ENCODE measurements at places on chromosomes 16 and 17.
A peak's percentile ranks its signal among the peaks of the same experiment; 100 is the strongest.

DNA sequence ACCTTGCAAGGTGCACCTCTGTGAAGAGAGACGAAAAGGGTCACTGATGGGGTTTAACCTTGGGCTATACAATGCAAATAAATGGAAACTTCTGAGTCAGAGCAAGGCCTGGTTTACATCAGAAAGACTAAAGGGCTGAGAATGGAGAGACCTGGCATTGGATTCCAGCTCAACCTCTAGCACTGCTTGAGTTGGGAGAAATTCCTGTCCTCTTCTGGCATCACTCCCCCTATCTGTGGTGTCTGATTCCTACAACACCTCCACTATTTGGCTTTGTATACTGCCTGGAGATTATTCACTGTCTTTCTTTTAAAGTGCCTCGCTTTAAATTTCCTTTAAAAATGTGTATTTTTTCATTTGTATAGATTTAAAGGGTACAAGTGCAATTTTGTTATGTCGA is 68.8 kb downstream of the GPR139 start:
- DNase-seq: no peak
- no peaks in the 10 kb centered on the region for H3K27me3 ChIP-seq
- no peaks in the 10 kb centered on the region for H3K4me1 ChIP-seq

- peaks cover 35% of the 10 kb centered on the region for H3K36me3 ChIP-seq
- peak within 1 kb of the TSS; percentile 99 for H3K4me3 ChIP-seq
Observed at GRCh38 chr17:50201276-50201854, at the start of gene COL1A1. COL1A1 (minus strand) TSS chr17:50201631; CDS start chr17:50201513, 118 bp downstream.

DNA sequence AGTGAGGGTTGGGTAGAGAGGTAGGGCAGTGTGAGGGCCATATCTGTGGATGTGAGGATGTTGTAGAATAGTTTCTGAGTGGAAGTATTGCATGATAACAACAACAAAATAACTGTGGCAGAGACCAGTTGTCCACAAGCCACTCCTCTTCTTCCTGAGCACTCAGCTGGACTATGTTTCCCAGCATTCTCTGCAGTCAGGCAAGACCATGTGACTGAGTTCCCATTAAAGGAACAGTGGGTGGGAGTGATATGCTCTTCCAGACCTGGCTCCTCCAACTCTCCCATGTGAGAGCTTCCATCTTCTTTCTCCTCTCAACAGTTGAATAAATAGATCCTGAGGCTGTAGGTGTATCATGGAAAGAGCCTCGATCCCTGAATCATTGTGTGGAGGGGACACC is 272.4 kb downstream of the CBLN1 start:
- no peaks in the 10 kb centered on the region for H3K4me1 ChIP-seq
- DNase-seq: no peak
- H3K4me3 ChIP-seq: no peak overlapping the region

DNA sequence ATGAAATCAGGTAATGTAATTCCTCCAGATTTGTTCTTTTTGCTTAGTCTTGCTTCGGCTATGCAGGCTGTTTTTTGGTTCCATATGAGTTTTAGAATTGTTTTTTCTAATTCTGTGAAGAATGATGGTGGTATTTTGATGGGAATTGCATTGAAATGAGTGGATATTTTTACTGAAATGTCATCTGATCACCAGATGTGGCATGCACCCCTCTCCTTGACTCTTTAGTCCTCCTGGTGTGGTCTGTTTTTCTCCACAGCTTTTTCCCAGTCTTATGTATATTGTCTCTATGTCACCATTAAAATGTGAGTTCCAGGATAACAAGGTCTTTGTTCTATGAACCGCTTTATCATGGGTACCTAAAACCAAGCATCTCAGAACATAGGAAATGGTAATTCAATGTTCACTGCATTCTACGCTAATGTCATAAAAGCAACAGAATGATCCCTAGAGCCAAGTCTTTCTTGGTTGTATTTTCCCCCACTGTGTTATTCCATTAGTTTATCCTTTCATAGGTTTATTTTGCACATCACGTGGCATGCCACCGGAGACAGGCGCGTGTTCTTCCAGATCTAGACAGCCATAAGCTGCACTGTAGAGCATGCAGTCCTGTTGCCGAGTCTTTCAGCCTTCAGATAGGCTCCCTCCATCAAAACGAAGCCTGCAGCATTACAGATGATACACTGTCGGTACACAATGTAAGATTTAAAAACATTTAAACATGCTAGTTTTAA is 172.5 kb downstream of the RPTOR start:
- no peak overlapping the region for H3K4me3 ChIP-seq
- H3K36me3 ChIP-seq: no peaks in the 10 kb centered on the region
- H3K27me3 ChIP-seq: no peaks in the 10 kb centered on the region
- no peak for DNase-seq
- H3K27ac ChIP-seq: no peak overlapping the region
- H3K4me1 ChIP-seq: peaks cover 7% of the 10 kb centered on the region

- no peak overlapping the region for H3K4me3 ChIP-seq
- H3K27me3 ChIP-seq: no peaks in the 10 kb centered on the region
- no peak for DNase-seq
- no peaks in the 10 kb centered on the region for H3K4me1 ChIP-seq
Observed at GRCh38 chr17:54521137-54521536, 379.5 kb upstream of the TOM1L1 start.

DNA sequence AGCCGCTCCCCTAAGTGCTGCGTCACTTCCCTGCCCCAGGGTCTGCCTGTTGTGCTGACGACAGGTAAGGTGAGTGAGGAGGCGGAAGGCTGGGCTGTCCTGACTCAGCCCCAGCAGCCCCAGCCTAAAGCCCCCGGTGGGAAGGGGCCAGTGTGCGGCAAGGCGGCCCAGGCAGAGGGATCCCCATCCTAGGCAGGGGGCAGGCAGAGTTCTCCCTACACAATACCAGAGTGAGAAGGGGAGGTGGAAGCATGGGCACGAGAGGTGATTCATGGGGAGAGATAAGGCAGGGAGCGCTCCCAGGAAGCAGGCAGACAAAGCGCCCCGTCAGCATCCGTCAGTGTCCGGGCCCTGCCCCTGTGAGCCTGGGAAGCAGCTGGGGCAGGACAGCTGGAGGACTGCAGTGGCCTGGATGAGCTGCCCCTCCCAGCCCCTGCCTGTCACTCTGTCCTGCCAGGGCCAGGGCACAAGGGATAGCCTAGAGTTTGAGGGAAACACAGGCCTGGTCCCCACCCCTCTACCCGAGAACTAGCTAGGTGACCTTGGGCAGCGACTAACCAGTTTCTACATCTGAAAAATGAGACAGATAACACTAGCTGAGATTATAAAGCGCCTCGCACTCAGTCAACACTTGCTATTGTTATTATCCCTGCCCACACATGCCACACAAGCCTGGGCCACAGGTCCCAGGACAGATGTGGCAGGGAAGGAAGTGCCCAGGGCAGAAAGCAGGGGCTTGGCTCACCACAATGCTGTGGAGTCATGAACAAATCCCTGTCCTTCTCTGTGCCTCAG is 3.8 kb downstream of the FAM83G start:
- peak overlapping the region; percentile 23 for H3K4me3 ChIP-seq
- H3K4me1 ChIP-seq: peaks cover 36% of the 10 kb centered on the region
- H3K36me3 ChIP-seq: peaks cover 24% of the 10 kb centered on the region
- peak overlapping the region; percentile 72 for H3K27ac ChIP-seq
- H3K27me3 ChIP-seq: no peaks in the 10 kb centered on the region

DNA sequence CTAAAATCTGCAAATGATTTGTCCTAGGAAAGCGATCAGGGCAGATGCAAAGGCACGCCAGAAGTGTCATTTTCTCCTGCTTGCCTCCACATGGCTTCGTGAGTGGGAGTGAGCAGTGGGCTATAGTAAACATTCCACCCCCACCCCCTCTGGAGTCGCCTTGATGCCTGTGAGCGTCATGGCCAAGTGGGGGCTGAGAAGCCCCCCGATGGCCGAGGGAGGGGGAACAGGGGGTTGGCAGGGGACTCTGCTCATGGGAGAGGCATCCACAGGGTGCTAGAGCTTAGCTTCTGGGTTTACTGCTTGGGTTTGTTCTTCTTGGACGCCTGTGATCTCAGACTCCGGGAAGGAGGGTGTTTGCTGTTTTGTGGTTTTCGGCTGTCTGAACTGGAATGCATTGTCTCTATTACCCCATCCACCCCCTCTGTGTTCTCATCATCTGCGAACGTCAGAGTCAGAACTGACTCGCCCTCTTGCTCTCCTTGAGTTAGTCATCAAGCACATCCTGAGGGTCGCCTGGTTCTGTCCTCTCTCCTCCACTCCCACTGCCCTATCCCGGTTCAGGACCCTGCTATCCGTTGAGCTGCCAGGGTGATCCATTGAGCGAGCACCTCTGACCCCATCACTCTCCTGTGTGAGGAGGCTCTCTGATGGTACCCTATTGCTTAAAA is 15.4 kb downstream of the TNS4 start:
- H3K27ac ChIP-seq: peak overlapping the region; percentile 97
- peak overlapping the region; percentile 34 for H3K4me3 ChIP-seq
- peak; percentile 97 for DNase-seq
- H3K36me3 ChIP-seq: no peaks in the 10 kb centered on the region

DNA sequence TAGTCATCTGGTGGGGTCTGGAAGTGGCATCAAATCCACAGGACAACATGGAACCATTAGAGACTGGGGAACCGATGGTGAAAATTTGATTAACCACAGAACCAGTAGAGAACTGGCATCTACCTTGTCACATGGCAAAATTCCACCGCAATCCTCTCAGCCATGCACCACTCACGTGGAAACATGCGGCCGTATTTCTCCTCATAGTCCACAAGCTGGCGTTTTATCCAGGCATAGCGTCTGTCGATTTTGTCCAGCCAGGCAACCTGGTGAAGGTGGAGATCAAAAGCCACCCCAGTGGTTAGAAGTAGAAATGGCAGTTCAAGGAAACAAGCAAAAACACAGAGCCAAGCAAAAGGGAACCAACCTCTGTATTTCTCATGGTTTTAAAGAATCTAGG is 87.6 kb downstream of the VPS53 start:
- no peak overlapping the region for H3K4me3 ChIP-seq
- H3K27me3 ChIP-seq: no peaks in the 10 kb centered on the region
- no peak for DNase-seq
- H3K27ac ChIP-seq: no peak overlapping the region
- no peaks in the 10 kb centered on the region for H3K4me1 ChIP-seq
- peaks cover 66% of the 10 kb centered on the region for H3K36me3 ChIP-seq

GRCh38 chr17:57415751-57416207 is 159.5 kb downstream of the MSI2 start:
- no peak overlapping the region for H3K4me3 ChIP-seq
- H3K36me3 ChIP-seq: no peaks in the 10 kb centered on the region
- H3K27me3 ChIP-seq: no peaks in the 10 kb centered on the region
- DNase-seq: no peak
- no peaks in the 10 kb centered on the region for H3K4me1 ChIP-seq

DNA sequence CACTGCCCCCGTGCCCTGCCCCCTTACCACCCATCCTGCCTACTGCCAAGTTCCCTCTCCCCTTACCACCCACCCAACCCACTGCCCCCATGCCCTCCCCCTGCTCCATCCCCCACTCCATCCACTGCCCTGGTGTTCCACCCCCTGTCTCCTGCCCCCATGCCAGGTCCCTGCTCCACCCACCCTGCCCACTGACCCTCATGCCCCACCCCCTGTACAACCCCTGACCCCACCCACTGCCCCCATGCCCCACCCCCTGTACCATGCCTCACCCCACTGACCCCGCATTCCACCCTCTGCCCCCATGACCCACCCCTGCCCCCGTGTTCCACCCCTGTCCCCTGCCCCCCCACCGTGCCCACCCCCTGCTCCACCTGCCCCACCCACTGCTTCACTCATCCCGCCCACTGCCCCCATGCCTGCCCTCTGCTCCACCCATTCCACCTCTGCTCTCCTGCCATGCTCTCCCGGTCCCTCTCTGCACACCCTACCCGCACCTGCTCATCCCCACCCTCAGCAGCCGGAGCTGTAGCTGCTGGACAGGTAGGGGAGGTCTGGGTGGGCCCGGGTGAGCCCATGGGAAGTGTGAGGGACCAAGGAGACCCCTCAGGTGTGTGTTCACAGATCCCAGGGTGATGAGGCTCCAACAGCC is 7.4 kb upstream of the FN3KRP start:
- no peaks in the 10 kb centered on the region for H3K36me3 ChIP-seq
- peaks cover 2% of the 10 kb centered on the region for H3K27me3 ChIP-seq
- no peak overlapping the region for H3K27ac ChIP-seq
- H3K4me3 ChIP-seq: no peak overlapping the region
- DNase-seq: no peak
- no peaks in the 10 kb centered on the region for H3K4me1 ChIP-seq

GRCh38 chr16:84207879-84208278 is 16.9 kb downstream of the ADAD2 start:
- no peaks in the 10 kb centered on the region for H3K4me1 ChIP-seq
- H3K27me3 ChIP-seq: peaks cover 8% of the 10 kb centered on the region
- no peak overlapping the region for H3K4me3 ChIP-seq
- H3K27ac ChIP-seq: no peak overlapping the region
- H3K36me3 ChIP-seq: no peaks in the 10 kb centered on the region

- peak overlapping the region; percentile 68 for H3K27ac ChIP-seq
- DNase-seq: no peak
- H3K36me3 ChIP-seq: peaks cover 61% of the 10 kb centered on the region
- no peak overlapping the region for H3K4me3 ChIP-seq
- H3K27me3 ChIP-seq: no peaks in the 10 kb centered on the region
- peaks cover 15% of the 10 kb centered on the region for H3K4me1 ChIP-seq
Observed at GRCh38 chr16:71762186-71762585, 37.7 kb upstream of the PHLPP2 start.

- no peaks in the 10 kb centered on the region for H3K27me3 ChIP-seq
- no peaks in the 10 kb centered on the region for H3K36me3 ChIP-seq
- no peak overlapping the region for H3K27ac ChIP-seq
- H3K4me3 ChIP-seq: no peak overlapping the region
- DNase-seq: no peak
Observed at GRCh38 chr17:69639096-69639495, 224.6 kb downstream of the MAP2K6 start.

DNA sequence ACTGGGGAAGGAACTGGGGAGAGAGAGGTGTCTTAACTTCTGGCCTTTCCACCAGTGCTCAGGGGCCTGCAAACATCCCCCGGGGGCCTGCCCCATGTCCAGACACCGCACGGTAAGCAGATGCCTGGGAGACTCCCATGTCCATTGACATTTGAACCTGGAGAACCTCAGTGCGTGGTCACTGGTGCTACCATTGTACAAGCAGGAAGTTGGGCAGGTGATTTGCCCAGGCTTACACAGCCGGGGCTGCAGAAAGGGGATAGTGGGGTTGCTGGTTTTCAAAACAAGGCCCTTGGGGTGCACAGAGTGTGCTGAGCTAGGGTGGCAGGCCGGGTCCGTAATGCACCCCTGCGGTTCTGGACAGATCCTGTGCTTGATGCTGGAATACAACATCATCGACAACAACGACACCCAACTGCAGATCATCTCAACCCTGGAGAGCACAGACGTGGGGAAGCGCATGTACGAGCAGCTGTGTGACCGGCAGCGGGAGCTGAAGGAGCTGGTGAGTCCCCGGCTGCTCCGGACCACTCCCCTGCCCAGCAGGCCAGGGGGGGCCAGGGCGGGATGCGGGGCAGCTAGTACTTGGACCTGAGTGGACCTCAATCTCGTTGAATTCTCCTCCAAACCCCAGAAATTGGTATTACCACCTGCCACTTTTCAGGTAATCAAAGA is 77.7 kb upstream of the PLCG2 start:
- H3K4me1 ChIP-seq: peaks cover 10% of the 10 kb centered on the region
- no peak for DNase-seq
- H3K27me3 ChIP-seq: no peaks in the 10 kb centered on the region
- H3K4me3 ChIP-seq: no peak overlapping the region
- H3K27ac ChIP-seq: no peak overlapping the region

- H3K4me3 ChIP-seq: no peak overlapping the region
- no peak overlapping the region for H3K27ac ChIP-seq
- H3K4me1 ChIP-seq: no peaks in the 10 kb centered on the region
- H3K27me3 ChIP-seq: no peaks in the 10 kb centered on the region
- DNase-seq: no peak
- no peaks in the 10 kb centered on the region for H3K36me3 ChIP-seq
Observed at GRCh38 chr17:73943416-73944110, 259.9 kb upstream of the RPL38 start.

Measured in osteoblast (primary cell).